Osteoblast (primary cell): ENCODE measurements at places on chromosomes 7 and 10. TPM values are rescaled to one million over a fixed set of nuclear protein-coding genes. Genes with fewer than 3 reads are reported as not detected.

The PGAM2 gene
- total RNA-seq, result 0.29 and 0.36 TPM in 2 replicates

The AKR1C8 gene
- not detected in 2 replicates for total RNA-seq

The TMEM270 gene
- total RNA-seq, result not detected in 2 replicates

The RAB19 gene
- not detected in 2 replicates for total RNA-seq

The NPC1L1 gene
- total RNA-seq, result not detected in 2 replicates

The FOXI2 gene
- not detected in 2 replicates for total RNA-seq

The HMX2 gene
- not detected in 2 replicates for total RNA-seq

The UMAD1 gene
- total RNA-seq, result 16.2 and 17.0 TPM in 2 replicates

The GIMAP5 gene
- total RNA-seq, result not detected in 2 replicates

The IFIT1B gene
- not detected in 2 replicates for total RNA-seq

The STEAP1 gene
- total RNA-seq, result 39.1 and 45.4 TPM in 2 replicates

The COBL gene
- under 0.01 TPM in 2 replicates for total RNA-seq

The LBX1 gene
- total RNA-seq, result not detected in 2 replicates

The TMEM106B gene
- 61.9 and 73.1 TPM in 2 replicates for total RNA-seq

The COL13A1 gene
- 1.1 and 1.8 TPM in 2 replicates for total RNA-seq

The SFTPA1 gene
- total RNA-seq, result not detected in 2 replicates
